NCI-H1694 treated with DMSO at 0.1 percent for 48 hours (cell line): ENCODE measurements at places on chromosomes 12 and 14.

DNA sequence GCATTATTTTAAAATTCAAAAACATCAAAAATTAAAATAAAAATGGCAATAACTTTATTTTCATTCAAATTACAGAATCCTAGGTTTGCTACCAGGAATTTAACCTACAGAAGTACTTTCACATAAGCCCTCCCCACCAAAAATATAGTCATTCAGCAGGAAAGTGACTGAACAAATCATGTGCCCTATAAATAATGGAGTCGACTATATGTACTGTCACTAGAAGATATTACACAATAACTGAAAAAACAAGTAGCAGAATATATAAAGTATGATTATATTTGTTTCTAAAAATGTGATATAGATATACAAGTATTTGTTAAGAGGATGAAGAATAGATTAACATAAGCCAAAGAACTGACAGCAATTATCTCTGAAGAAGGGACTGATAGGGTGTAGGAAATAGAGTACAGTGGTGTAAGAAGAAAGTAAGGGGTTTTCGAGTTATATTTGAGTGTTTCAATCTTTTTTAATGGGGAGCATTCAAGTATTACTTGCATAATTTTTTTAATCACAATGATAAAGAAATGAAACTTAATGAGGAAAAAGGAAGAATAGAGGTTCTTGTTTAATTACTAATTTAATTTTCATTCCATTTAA is 7.9 kb downstream of the C2CD5 start:
- DNase-seq, result no peak

- no peak for DNase-seq
Measured at GRCh38 chr12:106760184-106760531, 14.3 kb upstream of the RIC8B start.

- no peak for DNase-seq
Measured at GRCh38 chr14:32232481-32232880, 29.4 kb upstream of the RNU6-8 start.

DNA sequence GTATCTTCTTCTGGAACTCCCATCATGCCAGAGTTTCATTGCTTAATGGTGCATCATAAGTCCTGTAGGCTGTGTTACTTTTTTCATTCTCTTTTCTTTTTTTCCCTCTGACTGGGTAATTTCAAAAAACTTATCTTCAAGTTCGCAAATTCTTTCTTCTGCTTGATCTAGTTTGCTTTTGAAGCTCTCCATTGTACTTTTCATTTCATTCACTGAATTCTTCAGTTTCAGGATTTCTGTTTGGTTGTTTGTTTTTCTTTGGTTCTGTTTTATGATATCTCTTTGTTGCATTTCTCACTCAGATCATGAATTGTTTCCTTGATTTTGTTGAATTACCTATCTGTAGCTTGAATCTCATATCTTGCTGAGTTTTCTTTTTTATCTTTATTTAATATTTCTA is 83.3 kb upstream of the PRMT8 start:
- DNase-seq, result no peak

DNA sequence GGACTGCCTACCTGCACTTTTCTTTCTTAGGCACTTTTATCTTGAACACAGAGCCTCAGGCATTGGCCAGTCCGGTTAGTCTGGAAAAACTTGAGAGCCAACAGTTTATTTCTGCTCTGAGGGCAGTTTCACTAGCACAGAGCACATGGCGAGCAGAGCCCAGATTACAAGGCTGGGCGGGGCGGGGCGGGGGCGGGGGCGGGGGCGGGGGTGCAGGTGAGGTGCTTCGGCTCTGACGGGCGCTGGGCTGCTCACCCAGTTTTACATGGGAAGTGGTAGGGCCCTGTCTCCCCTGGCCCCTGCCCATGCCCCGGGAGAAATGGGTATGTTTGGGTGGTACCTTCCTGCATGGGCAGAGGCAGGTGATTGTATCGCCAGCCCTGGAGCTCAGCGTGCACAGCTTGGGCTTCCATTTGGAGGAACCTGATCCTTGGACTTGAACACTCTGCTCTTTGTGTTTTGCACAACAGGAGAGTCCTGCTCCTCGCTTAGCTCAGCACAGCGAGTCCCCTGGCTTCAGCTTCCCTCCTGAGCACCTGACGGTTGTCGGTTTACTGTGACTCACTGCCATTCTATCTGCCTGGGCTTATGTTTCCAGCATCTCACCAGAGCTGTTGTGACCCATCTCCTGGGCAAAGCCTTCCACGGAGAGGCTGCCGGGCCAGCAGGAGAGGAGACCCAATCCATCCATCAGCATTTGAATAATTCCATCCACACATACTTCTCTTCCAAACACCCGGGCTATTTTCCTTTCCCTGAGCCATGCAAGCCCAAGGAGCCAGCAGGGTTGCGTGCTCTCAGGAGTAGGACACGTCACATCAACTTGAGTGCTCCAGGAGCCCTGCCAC is 108.5 kb downstream of the ARF6 start:
- DNase-seq, result no peak

- DNase-seq, result no peak
Measured at GRCh38 chr12:75692876-75693275, 181.5 kb upstream of the KRR1 start.

- no peak for DNase-seq
Measured at GRCh38 chr14:75646762-75647161, 13.9 kb downstream of the ERG28 start.

DNA sequence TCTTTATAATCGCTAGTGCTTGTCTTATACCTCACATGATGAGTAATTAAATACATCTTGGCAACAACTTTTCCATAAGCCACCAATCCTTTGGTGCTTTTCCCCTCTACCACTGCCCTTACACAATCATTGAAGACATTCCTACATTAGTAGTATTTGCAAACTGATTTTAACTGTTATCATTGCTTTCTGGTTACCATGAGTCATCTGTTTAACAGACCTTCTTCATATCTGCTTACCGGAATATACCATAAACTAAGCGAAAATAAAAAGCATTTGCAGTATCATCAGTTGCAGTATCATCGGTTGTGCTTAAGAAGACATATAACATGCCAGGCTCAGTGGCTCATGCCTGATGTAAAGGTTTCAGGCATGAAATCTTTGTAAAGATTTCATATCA is 54.8 kb upstream of the PLEKHA5 start:
- no peak for DNase-seq

DNA sequence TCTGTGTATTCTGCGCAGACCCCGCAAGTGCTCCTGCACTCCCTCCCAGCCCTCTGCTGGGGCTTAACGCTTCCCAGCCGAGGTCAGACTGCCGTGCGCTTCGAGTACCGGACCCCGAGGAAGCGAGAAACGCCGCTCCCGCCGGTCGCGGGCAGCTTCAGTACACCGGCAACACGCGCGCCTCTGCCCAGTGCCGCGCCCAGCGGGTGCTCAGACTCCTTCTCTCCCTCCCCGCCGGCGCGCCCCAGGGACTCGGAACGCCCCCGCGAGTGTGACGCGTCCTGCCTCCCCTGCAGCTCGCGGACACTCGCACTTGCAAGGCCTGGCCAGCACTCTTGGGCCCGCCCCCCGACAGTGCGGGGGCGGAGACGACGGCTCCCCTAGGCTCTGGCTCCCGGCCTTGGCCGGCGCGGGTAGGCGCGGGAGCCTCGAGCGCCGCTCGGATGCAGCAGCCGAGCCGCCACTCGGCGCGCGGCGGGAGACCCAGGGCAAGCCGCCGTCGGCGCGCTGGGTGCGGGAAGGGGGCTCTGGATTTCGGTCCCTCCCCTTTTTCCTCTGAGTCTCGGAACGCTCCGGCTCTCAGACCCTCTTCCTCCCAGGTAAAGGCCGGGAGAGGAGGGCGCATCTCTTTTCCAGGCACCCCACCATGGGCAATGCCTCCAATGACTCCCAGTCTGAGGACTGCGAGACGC is at the start of gene PTGER2:
TSS of gene PTGER2 (plus strand) at position 410 of the 692 bp plus-strand sequence. CDS start at position 647, 237 bp downstream.
- DNase-seq, result no peak

- no peak for DNase-seq
Measured at GRCh38 chr14:39302124-39302810, 68.6 kb downstream of the MIA2 start.

DNA sequence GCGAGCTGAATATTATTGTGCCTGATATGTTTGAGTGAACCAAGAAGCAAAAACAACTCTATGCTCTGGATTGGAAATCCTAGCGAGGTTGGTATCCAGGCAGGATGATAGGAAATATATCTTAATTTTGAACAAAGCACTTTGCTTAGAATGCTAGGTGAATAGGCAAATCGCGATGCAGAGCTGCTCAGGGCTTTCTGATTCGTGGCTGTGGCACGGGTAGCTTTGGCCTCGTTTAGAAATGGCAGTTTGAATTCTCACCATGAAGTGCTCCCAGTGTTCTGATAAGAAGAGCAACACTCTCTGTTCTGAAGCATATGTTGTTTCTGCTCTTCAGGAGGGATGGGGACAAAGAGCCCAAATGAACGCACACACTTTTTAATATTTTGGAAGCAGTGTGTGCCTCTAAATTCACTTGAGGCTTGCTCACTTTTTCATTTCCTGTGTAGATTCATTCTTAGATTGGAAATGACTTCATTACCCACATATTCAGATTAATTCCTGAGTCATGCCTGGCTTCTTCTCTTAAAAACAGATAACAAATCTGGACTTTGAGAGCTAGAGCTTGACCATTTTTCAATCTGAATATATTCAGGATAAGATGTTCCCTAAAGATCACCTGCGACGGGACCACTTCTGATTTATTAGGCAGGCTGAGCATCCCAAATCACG is 200.9 kb downstream of the RPAP3 start:
- no peak for DNase-seq

GRCh38 chr14:78162202-78162601 is 8.0 kb upstream of the NRXN3 start:
- no peak for DNase-seq

GRCh38 chr14:21308132-21308478 is 28.2 kb downstream of the RPGRIP1 start:
- DNase-seq, result no peak

DNA sequence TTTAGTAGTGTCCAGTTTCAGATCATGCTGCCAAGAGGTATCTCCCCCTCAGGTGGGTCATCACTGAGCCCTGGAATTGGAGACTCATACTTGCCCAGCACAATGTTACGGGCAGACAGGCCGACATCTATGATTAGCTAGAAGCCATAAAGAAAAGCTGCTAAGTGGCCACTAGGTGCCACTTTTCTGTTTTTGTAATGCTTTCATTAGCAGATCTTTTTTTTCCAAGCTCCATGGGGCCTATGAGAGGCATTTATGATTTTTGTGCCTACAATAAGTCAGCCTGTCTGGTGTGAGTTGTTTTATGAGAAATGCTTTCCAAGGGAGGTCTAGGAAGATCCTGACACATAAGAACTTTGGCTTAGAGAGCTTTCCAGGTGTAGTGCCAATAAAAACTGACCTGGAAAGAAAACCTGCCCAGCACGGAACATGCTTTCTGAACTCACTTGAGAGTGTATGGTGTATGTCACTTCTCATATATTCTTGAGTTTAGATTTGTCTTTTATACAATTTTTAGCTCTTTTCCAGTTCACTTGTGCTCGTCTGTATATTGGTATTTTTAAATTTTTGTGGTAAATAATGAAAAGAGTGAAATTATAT is 21.8 kb upstream of the SMCO2 start:
- peak; percentile 39 for DNase-seq

- peak; percentile 42 for DNase-seq
Measured at GRCh38 chr14:57863471-57863870, 2.4 kb downstream of the SLC35F4 start.

DNA sequence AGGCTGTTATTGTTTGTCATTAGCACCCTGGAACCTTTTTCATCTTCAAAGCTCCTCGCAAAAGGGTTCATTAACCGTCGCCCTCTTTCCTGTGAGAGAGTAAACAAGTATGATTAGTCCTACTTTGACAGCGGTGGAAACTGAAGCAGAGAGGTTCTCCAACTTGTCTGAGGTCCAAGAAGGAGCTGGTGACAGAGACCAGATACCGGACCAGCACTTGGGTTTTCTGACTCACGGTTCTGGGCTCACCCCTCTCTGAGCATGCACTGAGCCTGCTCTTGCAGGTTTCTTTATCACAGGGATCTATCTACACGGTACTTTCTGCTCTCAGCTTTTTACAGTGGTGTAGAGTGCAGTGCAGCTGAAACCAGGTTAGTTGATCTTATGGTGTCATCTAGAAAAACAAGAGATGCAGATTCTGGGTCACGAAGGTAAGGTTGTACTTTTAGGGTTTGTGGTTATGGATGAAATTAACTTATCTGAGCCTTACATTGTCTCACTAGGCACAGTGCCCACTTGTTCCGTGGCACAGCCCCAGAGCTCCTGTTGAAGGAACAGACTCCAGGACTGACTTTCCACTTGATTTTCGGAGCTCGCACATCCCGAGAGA is 62.1 kb downstream of the PPP2R5C start:
- DNase-seq, result no peak

DNA sequence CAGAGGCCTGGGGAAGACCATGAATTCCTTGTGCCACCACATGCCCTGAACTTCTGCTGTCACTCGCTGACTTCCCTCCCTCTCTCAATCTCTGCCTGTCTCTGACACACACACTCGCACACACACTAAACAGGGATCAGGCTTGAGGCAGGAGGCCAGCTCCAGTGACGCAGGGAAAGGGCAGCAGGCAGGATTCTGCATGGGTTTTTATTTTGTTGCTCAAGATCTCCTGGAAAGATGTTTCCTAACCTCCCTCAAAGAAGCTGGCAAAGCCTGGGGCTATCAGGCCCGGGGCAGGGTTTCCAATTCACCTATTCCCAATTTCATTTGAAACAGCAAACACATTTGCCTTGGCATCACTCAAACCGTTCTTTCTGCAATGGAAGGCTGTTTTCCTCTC is 27.7 kb upstream of the PEX5 start:
- no peak for DNase-seq

GRCh38 chr14:100828031-100828769 is 2.3 kb downstream of the MEG3 start:
- DNase-seq, result no peak

GRCh38 chr12:77861317-77861716 is 30.6 kb downstream of the NAV3 start:
- DNase-seq, result no peak

GRCh38 chr14:32075672-32076277 is 1.3 kb upstream of the ARHGAP5 start:
- no peak for DNase-seq

- DNase-seq, result no peak
Measured at GRCh38 chr12:80233926-80234325, 134.6 kb downstream of the OTOGL start.
